Ascending aorta (tissue), 2 donors: ENCODE measurements at places on chromosomes 13 and 19.

- DNase-seq: no peak
- no peaks in the 10 kb centered on the region for H3K4me1 ChIP-seq
- H3K27me3 ChIP-seq: no peaks in the 10 kb centered on the region
- H3K27ac ChIP-seq: no peak within 1 kb of the TSS
- H3K36me3 ChIP-seq: no peaks in the 10 kb centered on the region
- H3K4me3 ChIP-seq: no peak within 1 kb of the TSS
These were observed at the start of gene DMKN for GRCh38 chr19:35513628-35514281. TSS of gene DMKN (minus strand) at chr19:35513649. CDS start at chr19:35513475, 174 bp downstream.

- no peak overlapping the region for H3K27ac ChIP-seq
- no peaks in the 10 kb centered on the region for H3K4me1 ChIP-seq
- no peaks in the 10 kb centered on the region for H3K27me3 ChIP-seq
- DNase-seq: no peak
- H3K36me3 ChIP-seq: no peaks in the 10 kb centered on the region
These were observed 244.7 kb downstream of the VWA8 start for GRCh38 chr13:41716236-41716635.

DNA sequence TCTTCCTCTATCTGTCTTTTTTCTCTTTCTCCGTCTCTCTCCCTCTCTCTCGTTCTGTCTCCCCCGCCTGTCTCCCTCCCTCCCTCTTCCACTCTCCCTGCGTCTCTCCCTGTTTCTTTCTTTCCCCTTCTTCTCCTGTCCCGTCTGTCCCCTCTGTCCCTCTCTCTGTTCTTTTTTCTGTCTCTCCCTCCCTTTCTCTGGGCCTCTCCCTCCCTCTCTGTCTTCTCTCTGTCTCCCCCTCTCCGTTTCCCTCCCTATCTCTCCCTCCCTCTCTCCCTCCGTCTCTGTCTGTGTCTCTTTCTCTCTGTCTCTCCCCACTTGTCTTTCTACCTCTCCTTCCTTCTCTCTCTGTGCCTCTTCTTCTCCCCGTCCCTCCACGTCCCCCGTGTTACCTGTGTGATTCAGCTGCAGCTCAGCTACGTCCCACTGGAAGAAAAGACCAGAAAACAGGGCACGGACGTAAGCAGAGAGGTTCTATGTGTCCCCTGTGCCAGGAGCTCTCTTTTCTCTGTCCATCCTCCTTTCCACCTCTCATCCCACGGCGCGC, 1.2 kb downstream of the CD70 start:
- no peaks in the 10 kb centered on the region for H3K27me3 ChIP-seq
- no peak overlapping the region for H3K4me3 ChIP-seq
- H3K27ac ChIP-seq: no peak overlapping the region
- no peak for DNase-seq

- peaks cover 10% of the 10 kb centered on the region for H3K4me1 ChIP-seq
- H3K27me3 ChIP-seq: no peaks in the 10 kb centered on the region
- DNase-seq: no peak
- H3K4me3 ChIP-seq: no peak overlapping the region
These were observed 1.4 kb downstream of the ZNF324 start for GRCh38 chr19:58468216-58468839.

- no peak overlapping the region for H3K27ac ChIP-seq
- no peak for DNase-seq
- H3K27me3 ChIP-seq: no peaks in the 10 kb centered on the region
- no peak overlapping the region for H3K4me3 ChIP-seq
- no peaks in the 10 kb centered on the region for H3K4me1 ChIP-seq
These were observed 198.2 kb upstream of the TMTC4 start for GRCh38 chr13:100872761-100873160.

GRCh38 chr19:32914879-32915660, 45.5 kb upstream of the SLC7A9 start:
- no peaks in the 10 kb centered on the region for H3K27me3 ChIP-seq
- peaks cover 62% of the 10 kb centered on the region for H3K36me3 ChIP-seq
- H3K27ac ChIP-seq: no peak overlapping the region
- no peak overlapping the region for H3K4me3 ChIP-seq
- H3K4me1 ChIP-seq: no peaks in the 10 kb centered on the region

GRCh38 chr13:99379856-99380801, 72.9 kb upstream of the GPR183 start:
- no peaks in the 10 kb centered on the region for H3K36me3 ChIP-seq
- H3K27ac ChIP-seq: no peak overlapping the region
- no peaks in the 10 kb centered on the region for H3K27me3 ChIP-seq
- H3K4me3 ChIP-seq: no peak overlapping the region
- DNase-seq: no peak

DNA sequence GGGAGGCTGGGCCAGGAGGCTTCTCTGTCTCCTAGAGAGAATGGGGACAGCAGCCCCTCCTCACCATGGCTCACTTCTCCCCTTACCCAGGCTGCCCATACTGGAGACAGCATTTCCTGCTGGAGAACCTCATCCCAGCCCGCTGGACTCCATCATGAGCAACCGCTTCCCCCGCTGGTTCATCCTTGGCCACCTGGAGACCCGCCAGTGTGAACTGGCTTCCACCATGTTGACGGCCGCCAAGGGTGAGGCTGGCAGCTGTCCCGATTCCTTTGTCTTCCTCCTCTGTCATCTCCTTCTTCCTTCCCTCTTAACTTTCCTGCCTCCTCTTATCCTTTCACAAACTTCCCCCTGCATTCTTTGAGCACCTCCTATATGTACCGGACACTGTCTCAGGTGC, 28.0 kb downstream of the ZSWIM4 start:
- no peak for DNase-seq
- H3K27ac ChIP-seq: peak overlapping the region; percentile 53
- H3K4me1 ChIP-seq: no peaks in the 10 kb centered on the region
- H3K4me3 ChIP-seq: no peak overlapping the region
- H3K27me3 ChIP-seq: no peaks in the 10 kb centered on the region

- H3K27me3 ChIP-seq: no peaks in the 10 kb centered on the region
- no peak overlapping the region for H3K4me3 ChIP-seq
- no peaks in the 10 kb centered on the region for H3K4me1 ChIP-seq
- H3K36me3 ChIP-seq: no peaks in the 10 kb centered on the region
- no peak for DNase-seq
These were observed 144.1 kb downstream of the PRR20E start for GRCh38 chr13:57311009-57311586.

DNA sequence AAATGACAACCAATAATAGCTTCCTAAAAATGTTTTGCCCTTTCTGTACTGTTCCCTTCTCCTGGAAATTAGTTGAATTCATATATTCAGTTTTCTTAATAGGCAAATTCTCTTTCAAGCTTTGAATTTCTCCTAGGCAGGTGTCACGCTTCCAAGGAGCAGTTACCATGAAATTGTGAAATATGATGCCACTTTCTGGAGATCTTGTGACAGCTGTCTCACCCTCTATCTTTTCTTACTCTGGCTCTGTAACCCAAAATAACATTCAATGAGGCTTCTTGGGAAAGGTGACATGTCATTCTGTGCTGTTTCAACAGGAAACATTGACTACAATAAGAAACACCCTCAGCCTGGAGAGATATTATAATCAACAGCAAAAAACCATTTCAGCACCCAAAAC, 80.3 kb upstream of the MRI1 start:
- H3K36me3 ChIP-seq: no peaks in the 10 kb centered on the region
- no peak overlapping the region for H3K4me3 ChIP-seq
- no peak for DNase-seq
- no peak overlapping the region for H3K27ac ChIP-seq
- no peaks in the 10 kb centered on the region for H3K27me3 ChIP-seq

DNA sequence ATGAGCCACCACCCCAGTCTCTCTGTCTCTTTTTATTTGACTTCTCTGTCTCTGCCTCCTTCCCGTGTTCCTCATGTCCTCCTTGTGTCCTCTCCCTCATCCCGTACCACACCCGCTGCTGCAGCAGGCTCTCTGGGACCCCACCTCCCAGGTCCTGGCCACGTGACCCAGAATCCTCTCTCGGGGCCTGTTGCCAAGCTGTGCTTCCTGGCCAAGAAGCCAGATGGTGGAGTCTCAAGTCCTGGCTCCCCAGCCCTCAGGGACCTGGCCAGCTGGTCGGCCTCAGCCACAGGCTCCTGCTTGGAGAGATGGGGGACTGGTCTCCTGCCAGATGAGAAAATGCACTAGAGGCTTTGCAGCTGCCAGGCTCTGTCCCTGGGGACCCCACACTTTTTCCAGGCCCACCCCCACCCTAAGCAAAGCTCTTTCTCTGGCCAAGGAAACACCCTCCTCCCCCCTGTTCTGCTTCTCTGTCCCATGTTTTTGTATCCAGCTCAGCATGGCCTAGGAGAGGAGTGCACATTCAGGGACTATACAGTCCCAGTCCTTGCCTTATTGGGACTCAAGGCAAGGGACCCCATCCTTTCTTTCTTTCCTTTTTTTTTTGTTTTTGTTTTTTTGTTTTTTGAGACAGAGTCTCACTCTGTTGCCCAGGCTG, 34.3 kb upstream of the SHKBP1 start:
- H3K4me1 ChIP-seq: no peaks in the 10 kb centered on the region
- peak overlapping the region; percentile 72 for H3K27ac ChIP-seq
- no peaks in the 10 kb centered on the region for H3K27me3 ChIP-seq
